ENCODE measurements at places on chromosomes 4 and X.

- no peak for DNase-seq
Measured at GRCh38 chr4:122584519-122584918, 36.3 kb downstream of the IL21 start.

DNA sequence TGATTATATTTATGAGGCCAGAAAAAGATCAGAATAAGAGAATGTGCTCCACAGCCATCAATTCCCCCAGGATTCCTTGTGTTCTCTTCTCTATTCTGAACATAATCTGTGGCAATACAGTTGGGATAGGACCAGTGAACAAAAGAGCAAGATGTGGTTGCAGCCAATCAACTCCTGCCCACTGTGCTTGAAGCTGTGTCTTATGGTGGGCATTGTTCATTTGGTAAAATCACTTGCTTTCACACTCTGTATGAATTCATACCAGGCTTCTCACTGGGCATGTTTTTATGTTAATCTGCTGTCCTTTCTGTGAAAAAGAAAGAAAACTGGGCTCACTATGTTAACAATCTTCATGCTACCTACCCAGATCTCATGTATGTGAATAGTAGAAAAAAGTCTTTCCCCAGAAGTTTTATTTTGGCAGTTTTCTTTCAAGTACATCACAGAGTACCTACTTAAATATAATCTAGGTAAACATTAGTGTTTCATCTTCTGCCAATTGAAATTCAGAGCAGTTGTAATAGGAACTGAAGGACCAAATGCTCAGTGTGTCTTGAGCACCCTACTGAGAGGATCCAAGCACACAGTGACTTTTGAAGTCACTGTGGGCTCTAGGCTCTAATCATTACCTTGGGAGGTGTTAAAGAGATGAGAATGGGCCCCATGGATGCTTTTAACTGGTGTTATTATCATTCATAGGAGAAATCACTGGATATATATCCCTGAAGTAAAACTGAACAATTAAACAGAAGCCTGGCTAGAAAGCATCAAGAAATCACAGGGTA is 429.2 kb upstream of the TRAM1L1 start:
- DNase-seq = no peak

DNA sequence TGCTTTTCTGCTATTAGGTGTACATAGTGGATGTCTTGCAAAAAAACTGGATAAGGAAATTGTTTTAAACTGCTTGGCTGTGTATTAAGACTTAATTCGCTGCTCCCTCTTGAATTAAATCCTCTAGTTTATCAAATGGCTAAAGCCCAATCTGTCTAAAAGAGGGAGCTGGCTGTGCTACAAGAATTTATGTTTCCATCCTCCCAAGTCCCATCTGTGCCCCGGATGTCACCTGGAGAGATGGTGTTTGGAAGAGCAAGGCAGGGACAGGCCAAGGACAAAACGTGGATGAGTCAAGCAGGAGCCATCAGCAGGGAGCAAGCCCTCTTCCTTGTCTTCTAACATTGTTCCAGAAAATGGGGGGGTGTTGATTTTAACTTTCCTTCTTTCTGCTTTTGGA is 171.3 kb upstream of the LCORL start:
- DNase-seq = no peak

GRCh38 chr4:164304861-164305260 is 449.1 kb upstream of the SMIM31 start:
- no peak for DNase-seq

- DNase-seq = no peak
Measured at GRCh38 chr4:35464964-35465528, 779.3 kb downstream of the ARAP2 start.

- DNase-seq = no peak
Measured at GRCh38 chrX:136168929-136169735, 21.8 kb downstream of the FHL1 start.

- DNase-seq = no peak
Measured at GRCh38 chr4:101126059-101126458, 221.3 kb downstream of the PPP3CA start.

DNA sequence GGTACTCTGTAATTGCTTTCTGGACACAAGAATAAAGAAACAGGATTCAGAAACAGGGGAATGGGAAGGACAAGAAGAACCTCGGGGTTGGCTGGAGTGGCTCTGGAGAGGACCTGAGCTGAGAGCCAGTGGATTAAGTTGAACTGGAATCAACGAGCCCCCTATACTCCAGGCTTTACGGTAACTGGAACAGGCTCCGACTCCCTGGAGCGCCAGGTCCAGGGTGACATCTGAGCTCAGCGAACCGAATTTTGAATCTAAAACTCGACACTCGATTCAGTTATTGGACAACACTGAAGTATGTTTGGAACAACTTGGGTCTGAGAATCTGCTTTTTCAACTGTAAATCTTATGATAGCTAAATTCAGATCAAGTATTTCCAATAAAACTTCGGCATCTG is 23.9 kb downstream of the HMX1 start:
- DNase-seq = no peak

- no peak for DNase-seq
Measured at GRCh38 chr4:165828928-165829327, 44.1 kb upstream of the TLL1 start.

Data from bone marrow (tissue), 2 donors.